ENCODE measurements at places on chromosomes 3 and 15.

DNA sequence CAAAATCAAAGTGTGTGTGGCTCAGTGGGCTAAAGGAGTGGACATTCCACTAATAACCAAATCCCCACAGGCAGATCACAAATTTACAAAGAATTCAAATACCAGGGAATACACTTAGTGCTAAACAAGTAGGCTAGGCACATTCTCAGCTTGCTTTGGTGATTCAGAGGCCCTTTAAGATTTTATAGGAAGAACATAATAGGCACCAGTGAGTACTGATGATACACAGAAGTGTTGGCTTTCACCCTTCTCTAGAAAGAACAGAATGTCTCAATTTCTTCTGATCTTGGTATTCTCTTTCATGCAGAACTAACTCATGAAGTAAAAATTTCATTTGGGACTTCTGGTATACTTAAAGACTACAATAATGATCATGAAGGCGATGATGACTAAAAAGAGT, 55.0 kb downstream of the POLR2M start:
- DNase-seq, result no peak

GRCh38 chr15:42163947-42164550, 7.6 kb upstream of the PLA2G4F start:
- DNase-seq, result no peak

DNA sequence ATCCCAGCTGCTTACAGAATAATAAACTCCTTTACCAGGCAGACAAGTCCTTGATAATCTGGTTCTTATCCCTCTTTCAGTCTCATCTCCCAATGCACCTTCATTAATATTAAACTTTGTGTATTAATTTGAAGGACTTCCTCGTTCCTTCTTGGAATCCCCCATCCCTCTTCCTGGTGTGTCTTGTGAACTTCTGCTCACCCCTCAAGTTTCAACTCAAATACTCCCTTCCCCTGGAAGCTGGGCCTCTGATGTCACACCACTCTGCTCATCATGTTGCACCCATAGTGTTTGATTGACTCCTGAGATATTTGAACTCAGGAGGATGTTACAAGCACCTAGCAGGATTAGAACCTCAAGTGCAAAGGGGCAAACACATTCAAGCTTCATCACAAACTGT, 3.3 kb upstream of the STT3B start:
- no peak for DNase-seq

- no peak for DNase-seq
Measured at GRCh38 chr3:30611613-30612436, 5.4 kb downstream of the TGFBR2 start.

DNA sequence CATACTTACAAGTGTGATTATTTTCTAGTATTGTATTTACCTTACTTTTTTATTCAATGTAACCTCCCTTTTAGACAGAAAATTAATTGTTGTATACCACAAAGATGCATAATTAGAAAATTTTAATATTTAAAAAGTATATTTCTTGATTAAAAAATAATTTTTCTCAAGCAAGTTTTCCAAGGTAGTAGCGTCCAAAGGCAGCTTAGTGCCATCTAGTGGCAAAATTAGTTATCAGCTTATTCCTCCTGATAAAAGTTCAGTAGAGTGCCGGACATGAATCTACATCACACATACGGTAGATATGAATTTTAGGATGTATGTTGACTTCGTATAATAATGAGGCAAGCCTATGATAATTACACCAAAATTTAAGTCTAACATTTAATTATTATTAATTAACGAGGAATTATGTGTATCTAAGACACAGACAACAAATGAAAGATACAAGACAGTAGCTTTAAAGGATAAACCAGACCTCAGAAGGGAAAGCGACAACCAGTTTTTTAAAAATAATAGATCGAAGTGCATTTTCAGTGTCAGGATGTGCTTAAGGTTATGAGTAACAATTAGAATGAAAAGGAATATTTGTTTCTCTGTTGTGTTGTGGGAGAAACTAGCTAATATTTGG, 405.9 kb downstream of the ROBO1 start:
- DNase-seq, result no peak

- no peak for DNase-seq
Measured at GRCh38 chr3:52671676-52672075, 14.0 kb downstream of the PBRM1 start.

- DNase-seq, result no peak
Measured at GRCh38 chr3:100426067-100426682, 24.8 kb downstream of the LNP1 start.

GRCh38 chr15:65532738-65533051, 2.4 kb downstream of the HACD3 start:
- no peak for DNase-seq

GRCh38 chr15:67882487-67883233, 42.8 kb upstream of the RNU6-1 start:
- no peak for DNase-seq

- DNase-seq, result no peak
Measured at GRCh38 chr3:36792342-36792741, 28.0 kb upstream of the DCLK3 start.

GRCh38 chr3:162626172-162626571, 1129.6 kb downstream of the OTOL1 start:
- DNase-seq, result peak; percentile 93

- no peak for DNase-seq
Measured at GRCh38 chr3:37812499-37812896, 49.2 kb upstream of the CTDSPL start.

GRCh38 chr3:14453876-14454638, 51.7 kb downstream of the SLC6A6 start:
- DNase-seq, result no peak

DNA sequence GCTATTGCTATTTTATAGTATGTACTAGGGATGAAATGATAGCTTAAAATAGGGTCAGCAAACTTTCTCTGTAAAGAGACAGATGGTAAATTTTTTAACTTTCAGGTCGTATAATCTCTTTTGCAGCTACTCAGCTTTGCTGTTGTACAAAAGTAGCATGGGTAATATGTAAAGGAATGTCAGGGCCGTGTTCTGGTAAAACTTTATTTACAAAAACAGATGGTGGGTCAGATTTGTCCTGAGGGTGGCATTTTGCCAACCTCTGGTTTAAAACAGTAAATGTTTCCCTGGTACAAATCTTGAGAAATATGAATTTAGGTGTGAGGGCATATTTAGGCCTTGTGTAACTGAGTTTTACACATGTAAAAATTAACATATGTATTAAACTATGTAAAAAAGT, 18.6 kb downstream of the NMD3 start:
- DNase-seq, result no peak

DNA sequence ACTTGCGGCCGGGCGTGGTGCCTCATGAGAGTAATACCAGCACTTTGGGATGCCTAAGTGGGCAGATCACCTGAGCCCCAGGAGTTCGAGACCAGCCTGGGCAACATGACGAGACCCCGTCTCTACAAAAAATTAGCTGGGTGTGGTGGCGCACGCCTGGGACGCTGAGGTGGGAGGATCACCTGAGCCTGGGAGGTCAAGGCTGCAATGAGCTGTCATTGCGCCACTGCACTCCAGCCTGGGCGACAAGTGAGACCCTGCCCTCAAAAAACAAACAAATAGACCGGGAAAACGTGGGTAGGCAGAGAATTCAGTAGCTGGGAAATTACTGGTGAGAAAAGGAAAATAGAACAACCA, 667 bp downstream of the UMPS start:
- DNase-seq, result no peak

DNA sequence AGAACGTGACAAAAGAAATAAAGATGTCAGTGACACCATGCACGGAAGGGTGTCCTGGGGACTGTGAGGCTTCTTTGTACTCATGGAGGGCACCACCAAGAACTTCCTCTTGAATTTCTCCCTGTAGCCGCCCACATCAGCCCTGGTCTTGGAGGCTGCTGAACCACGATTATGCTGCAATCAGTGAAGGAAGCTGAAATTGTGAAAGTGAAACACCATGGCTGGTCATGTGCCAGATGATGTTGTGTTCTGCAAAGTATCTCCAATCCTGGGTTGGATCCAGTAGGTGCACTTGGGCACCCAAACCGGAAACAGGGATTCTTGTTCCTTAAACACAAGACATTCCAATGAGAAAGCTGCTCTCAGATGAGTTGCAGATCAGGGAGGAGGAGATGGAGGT, 104.4 kb upstream of the GOLGA6L6 start:
- no peak for DNase-seq

- DNase-seq, result no peak
Measured at GRCh38 chr3:44893097-44893496, 18.7 kb downstream of the TGM4 start.

- no peak for DNase-seq
Measured at GRCh38 chr15:40471105-40471807, 472 bp downstream of the CHST14 start.

GRCh38 chr15:41812820-41813375, 15.0 kb upstream of the JMJD7 start:
- DNase-seq, result no peak

- DNase-seq, result no peak
Measured at GRCh38 chr3:115233021-115233420, 85.9 kb upstream of the ZBTB20 start.

DNA sequence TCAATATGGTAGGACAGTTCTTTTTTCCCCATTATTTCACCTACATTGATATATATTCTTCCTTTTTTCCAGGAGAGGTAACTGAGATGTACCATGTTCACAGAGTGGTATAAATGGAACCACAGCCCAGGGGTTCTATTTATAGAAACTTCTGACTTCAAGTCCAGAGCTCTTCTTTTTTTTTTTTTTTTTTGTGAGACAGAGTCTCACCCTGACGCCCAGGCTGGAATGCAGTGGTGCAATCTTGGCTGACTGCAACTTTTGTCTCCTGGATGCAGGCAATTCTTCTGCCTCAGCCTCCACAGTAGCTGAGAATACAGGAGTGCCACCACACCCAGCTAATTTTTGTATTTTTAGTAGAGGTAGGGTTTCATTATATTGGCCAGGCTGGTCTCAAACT, 267.1 kb upstream of the TPRG1 start:
- DNase-seq, result no peak

- no peak for DNase-seq
Measured at GRCh38 chr15:72545156-72545555, 71.0 kb downstream of the ARIH1 start.

- DNase-seq, result no peak
Measured at GRCh38 chr3:77040926-77041722, 1.2 kb downstream of the ROBO2 start.

- DNase-seq, result no peak
Measured at GRCh38 chr15:66053991-66054390, 184.7 kb downstream of the RAB11A start.

- no peak for DNase-seq
Measured at GRCh38 chr3:18386274-18386890, 38.8 kb downstream of the SATB1 start.

- no peak for DNase-seq
Measured at GRCh38 chr3:72523429-72524151, 324.7 kb downstream of the SHQ1 start.

GRCh38 chr3:57805266-57805665, 49.2 kb downstream of the SLMAP start:
- no peak for DNase-seq

DNA sequence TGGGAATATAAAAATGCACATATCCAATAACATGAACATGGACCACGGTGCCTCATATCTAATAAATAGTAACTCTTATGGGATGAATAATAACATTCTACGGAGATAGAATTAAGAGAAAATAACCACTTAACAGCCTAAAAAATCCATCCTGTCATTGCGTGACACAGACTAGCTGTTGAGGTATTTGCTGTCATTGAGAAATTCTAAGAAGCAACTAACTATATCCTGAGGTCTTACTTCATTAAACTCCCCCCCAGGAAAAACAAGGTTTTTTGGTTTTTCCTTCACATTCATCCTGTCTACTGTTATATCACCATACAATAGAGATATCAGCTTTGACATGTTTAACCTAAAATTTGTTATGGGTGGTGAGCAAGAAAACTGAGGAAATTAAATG, 14.3 kb downstream of the CEP152 start:
- no peak for DNase-seq

DNA sequence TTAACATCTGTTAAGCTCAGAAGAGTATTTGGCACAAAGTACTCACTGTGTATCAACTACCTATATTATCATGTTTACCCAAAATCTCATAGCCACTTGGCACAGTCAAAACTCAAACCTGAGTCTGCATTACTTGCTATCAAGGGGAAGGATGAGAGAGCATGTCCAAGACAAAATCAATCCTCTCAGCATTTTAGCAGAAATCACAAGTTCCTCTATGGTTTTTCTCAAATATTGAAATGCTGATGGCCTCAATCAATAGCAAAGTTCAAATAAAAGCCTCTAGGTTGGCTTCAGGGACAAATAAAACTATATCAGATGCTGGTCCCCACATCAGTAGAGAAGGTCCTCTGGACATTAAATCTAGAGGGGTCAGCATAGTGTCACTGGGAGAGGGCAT, 14.3 kb downstream of the TBC1D2B start:
- DNase-seq, result no peak

GRCh38 chr3:43902415-43902814, 211.7 kb downstream of the ABHD5 start:
- no peak for DNase-seq

DNA sequence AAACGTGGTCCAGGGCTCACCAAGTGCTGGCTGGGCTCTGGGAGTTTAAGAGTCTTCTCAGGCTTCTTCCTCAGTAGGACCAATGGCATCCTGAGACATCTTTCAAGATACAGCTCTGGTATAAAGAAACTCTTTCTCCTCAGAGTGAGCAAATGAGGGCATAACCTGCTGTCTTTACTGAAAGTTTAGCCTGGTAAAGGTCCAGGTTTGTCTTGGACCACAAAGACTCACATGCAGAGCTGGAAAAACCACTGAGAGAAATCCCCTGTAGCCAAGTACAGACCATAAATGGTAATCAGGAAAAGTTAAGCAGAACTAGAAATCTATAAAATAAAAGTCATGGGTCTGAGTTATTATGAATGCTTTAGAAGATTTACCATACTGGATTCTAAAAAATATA, 23.1 kb downstream of the CD47 start:
- DNase-seq, result no peak
